ENCODE measurements at places on chromosomes 5 and 9.

- no peak for DNase-seq
Measured at GRCh38 chr9:136170006-136170901, 34.7 kb downstream of the LHX3 start.

DNA sequence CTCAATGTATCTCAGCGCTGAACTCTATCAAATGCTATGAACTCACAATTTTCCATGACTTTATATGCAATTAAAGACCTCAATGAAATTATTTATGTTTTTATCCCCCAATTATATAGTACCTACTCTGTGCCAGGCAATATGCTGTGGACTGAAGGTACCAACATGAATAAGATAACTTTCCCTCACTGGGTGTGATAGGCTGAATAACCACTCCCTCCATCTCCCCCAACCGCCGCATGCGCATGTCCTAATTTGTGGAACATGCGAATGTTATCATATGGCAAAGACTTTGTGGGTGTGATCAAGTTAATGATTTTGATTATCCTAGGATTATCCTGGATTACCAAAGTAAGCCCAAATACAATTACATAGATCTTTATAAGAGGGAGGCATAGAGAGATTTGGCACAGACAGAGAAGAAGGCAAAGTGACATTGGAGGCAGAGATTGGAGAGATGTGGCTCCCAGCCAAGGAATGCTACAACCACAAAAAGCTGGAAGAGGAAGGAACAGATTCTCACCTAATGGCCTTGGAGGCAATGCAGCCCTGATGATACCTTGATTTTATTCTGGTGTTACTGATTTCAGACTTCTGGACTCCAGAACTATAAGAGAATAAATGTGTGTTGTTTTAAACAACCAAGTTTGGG lies 149.1 kb upstream of the VCAN start:
- DNase-seq = no peak

- DNase-seq = no peak
Measured at GRCh38 chr5:105836887-105837286, 1833.8 kb downstream of the EFNA5 start.

GRCh38 chr5:44332285-44332971 lies 56.8 kb downstream of the FGF10 start:
- no peak for DNase-seq

DNA sequence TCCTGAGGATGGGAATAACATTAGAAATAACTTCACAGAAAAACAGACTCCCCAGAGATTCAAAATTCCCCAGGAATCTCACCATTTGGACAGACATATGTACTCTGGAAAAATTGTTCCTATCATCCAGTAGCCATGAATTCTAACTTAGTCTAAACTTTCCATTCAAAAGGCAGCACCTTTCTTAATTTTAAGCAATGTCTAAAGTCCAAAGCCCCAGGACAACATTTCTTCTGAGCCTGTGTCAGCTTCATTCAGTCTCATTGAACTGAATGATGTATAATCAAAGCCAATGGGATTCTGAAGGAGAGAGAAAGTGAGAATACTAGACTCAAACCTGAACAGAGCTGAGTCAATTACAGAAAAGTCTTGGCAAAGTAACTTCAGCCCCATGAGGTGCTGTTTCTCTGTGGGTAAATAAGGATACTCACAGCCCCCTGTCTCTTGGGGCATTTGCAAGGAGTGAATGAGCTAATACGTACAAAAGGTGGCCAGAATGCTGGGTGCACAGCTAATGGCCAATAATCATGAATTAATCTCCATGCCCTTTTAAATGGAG lies 140.6 kb downstream of the SEMA5A start:
- no peak for DNase-seq

GRCh38 chr5:132019857-132020555 lies 8.5 kb upstream of the ACSL6 start:
- DNase-seq = no peak

GRCh38 chr9:112642126-112642525 lies 75.8 kb downstream of the INIP start:
- DNase-seq = no peak

DNA sequence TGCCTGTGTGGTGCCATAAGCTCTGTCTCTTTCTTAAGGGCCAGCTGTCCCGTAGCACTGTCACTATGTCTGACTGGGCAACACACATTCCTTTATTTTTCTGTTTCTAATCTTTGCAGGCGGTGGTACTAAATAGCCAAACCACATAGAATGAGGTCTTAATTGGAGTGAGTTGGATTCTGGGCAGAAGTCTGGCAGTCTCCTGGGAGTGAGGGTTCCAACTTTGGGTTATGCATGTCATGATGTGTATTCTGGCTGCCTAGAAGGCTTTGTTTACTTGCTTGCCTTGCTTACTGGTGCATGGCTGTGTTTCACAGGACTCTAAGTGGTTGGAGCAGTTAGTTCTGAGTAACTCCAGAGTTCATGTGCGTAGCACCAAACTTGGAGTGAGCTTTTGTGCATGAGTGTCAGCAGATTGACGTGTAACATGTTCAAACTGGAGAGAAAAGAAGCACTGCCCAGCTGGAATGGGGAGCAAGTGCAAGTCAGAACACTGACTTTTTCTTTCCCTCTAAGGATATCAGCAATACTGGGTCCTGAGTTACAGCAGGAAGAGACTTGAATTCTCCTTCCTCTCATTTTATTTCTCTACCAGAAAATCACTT lies 185.8 kb downstream of the PCSK1 start:
- DNase-seq = no peak

DNA sequence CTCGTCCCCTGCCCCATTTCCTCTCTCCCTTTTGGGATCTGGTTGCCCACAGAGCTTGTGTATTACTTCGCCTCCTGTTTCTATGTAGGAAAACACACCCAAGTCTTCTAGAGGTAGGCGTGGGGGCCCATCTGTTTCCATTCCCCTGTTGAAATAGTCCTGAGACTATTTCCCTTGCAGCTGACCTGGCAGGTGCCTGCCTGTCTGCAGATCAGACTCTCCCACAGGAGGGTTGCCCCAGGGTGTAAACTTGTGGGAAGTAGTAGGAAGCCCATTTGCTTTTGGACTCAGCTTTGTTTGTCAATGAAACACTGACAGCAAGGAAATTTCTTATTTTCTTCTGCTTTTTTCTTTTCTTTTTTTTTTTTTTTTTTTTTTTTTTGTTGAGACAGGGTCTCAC lies 16.3 kb upstream of the GARNL3 start:
- no peak for DNase-seq

- DNase-seq = peak; percentile 3
Measured at GRCh38 chr9:134163371-134164196, 780 bp downstream of the RNU6ATAC start.

- peak; percentile 88 for DNase-seq
Measured at GRCh38 chr5:125408448-125409233, 662.2 kb upstream of the ZNF608 start.

- DNase-seq = no peak
Measured at GRCh38 chr5:1520791-1521453, 2.8 kb downstream of the LPCAT1 start.

GRCh38 chr5:127392762-127393161 lies 102.2 kb downstream of the MEGF10 start:
- DNase-seq = no peak

GRCh38 chr5:63101870-63102269 lies 523.3 kb downstream of the LRRC70 start:
- no peak for DNase-seq

DNA sequence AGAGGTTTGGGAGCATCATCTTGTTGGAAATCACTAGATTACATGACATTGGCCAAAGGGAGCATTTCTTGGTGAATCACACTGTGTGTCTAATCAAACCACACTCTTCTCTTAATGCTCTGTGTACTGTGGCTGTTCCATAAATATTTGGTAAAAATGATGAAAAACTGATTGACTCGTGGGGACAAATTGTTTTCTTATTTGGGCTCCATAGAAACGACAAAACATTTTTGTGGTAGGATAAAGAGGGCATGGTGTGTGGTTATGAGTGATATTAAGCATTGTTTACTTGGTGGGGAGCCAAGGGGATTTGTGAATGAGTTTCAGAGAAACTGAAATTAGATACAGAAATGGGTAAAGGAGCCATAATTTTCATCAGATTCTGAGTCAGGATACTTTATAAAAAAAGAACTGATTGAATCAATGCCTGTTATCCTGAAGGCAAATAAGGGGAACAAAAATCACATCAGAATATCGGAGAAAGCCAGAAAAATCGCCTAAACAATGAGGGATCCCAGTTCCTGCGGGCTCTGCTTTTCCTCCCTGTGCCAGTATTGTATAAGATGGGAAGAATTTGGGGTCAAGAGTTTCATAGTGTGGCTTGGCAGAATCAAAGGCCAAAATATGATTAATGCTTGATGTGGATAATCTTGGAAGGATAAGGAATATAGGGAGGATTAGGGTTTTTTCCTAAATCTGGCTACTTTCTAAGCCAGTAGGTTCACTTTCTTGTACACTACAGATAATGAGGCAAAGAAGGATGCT lies 33.3 kb downstream of the FBXL7 start:
- DNase-seq = no peak

- no peak for DNase-seq
Measured at GRCh38 chr5:11791792-11792191, 112.5 kb downstream of the CTNND2 start.

- no peak for DNase-seq
Measured at GRCh38 chr5:16721151-16722096, 104.6 kb upstream of the RETREG1 start.

GRCh38 chr5:39570403-39571027 lies 145.7 kb upstream of the DAB2 start:
- DNase-seq = no peak

GRCh38 chr9:17775656-17776055 lies 196.8 kb downstream of the SH3GL2 start:
- no peak for DNase-seq

DNA sequence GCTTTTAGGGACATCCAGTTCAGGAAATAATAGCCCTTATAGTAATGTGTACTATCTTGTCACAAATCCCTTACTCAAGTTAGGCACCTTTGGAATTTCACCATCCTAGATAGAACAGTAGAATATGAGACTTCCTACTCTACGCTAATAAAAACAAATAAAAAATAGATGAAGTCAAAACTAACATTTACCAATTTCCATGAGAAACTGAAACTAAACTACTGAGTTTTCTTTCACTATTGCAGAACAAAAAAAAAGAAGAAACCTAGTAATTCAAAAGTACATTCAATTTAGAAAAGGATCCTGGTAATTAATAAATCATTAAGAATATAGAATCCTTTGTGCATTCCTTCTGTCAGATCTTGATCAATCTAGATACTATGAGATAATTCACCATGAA lies 14.0 kb downstream of the STARD4 start:
- no peak for DNase-seq

- DNase-seq = peak; percentile 99
Measured at GRCh38 chr5:76689321-76690036, 26.4 kb upstream of the F2R start.

DNA sequence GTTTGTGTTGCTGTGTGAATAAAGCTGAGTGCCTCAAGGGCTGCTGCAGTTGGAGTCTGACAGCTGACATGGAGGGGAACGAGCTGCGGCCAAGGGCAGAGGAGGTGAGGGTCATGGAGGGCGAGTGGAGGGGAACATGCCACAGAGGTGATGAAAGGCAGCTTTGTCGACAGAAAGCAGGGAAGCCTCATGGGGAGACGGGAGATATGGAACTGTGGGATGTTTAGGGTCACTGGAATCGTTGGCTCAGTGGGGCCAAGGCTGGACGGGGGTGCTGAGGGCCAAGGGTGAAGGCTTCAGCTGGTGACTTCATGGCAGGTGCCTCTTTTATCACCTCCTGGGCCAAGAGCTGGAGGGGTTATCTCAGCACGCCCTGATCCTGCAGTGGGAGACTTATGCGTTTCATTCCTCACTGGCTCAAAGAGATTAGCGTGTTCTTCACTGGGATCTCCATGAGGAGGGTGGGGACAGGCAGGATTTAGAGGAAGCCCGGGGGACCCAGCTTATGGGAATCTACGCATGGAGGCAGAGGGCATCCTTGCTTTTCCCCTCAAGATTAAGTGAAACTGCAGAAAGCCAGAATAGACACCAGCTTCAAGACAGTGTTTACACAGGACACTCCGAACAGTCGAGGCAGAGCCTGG lies 42.2 kb downstream of the FAM240B start:
- no peak for DNase-seq

DNA sequence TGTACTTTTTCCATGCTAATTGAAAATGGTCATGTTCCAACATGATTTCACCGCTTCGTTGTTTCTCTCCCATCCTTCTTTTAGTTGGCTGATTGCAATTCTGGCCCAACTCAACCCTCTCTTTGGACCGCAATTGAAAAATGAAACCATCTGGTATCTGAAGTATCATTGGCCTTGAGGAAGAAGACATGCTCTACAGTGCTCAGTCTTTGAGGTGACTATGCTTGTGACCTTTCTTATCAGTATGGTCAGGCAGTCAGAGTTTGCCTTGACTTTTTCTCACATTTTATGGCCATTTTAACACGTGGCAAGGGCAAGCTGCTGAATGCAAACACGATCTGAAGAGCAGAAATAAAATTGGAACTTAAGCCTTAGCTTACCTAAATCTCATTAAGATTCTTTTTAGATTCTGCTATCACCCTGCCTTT lies 36.0 kb upstream of the CREBRF start:
- DNase-seq = no peak

GRCh38 chr5:98904780-98905179 lies 24.0 kb downstream of the CHD1 start:
- DNase-seq = no peak

- no peak for DNase-seq
Measured at GRCh38 chr5:123800640-123801039, 288.7 kb downstream of the CSNK1G3 start.

GRCh38 chr5:116361171-116361967 lies 213.3 kb downstream of the SEMA6A start:
- DNase-seq = no peak

GRCh38 chr9:124809211-124809610 lies 32.3 kb downstream of the OLFML2A start:
- DNase-seq = no peak

- peak; percentile 97 for DNase-seq
Measured at GRCh38 chr9:109771087-109771486, 8.9 kb upstream of the PALM2AKAP2 start.

- peak; percentile 18 for DNase-seq
Measured at GRCh38 chr5:135551593-135552447, 16.1 kb upstream of the NEUROG1 start.

DNA sequence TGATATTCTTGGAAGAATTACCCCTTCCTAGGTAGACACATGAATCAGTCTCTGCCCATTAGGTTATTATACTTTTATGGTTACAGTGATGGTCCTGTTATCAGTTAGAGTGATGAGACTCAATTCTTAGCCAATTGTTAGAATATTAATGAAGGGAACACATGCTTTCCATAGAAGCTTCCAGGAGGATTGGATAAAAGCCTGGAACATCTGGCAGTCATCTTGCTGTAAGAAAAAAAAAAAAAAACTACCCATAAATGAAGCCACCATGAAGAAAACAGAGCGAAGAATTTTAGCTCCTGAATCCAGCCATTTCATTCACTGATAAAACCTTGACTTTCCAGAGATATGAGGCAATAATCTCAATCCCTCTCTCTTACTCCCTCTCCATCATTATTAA lies 262.5 kb upstream of the GRIN3A start:
- no peak for DNase-seq

GRCh38 chr5:72434781-72435437 lies 72.3 kb downstream of the ZNF366 start:
- no peak for DNase-seq

- no peak for DNase-seq
Measured at GRCh38 chr5:178440181-178440580, 150.0 kb downstream of the COL23A1 start.

GRCh38 chr5:142549834-142550233 lies 136.1 kb downstream of the FGF1 start:
- no peak for DNase-seq

GRCh38 chr5:135126688-135127438 lies 92.8 kb upstream of the PITX1 start:
- no peak for DNase-seq
